Suppressor macrophage treated with lipopolysaccharide for 1 hour (primary cell): ENCODE measurements at places on chromosomes 3 and 15.

DNA sequence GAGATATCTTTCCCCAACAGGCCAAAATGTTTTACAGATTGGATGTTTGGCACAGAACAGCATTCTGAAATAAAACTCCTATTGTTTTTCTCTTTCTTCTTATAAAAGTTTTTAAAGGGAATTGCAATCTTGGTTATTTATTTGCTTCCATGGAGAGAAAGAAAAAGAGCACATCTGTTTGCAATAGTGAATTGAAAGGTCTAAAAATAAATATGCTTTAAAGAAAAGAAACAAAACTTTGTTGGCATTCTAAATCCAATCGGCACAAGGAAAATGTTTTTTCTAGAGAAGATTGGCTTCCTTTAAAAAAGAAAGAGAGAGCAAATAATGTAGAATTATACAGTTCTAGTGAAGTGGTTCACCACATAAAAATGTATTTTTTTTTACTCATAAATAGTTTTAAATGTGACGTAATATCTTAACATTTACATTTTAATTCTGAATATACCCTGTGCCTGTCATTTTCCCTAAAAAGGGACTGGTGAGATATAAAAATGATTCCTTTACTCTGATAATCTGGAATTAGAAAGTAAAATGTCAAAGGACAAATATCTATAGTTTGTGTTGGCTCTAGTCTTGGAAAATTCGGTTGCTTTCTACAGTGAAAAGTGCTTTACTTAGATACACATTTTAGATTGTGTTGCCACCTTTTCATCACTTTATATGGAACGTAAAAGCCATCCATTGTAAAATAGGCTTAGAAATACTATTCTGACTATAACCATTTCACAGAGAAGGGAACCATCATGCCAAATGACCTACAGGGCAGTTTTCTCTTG is 257.4 kb upstream of the CBLB start:
- no peak for DNase-seq

DNA sequence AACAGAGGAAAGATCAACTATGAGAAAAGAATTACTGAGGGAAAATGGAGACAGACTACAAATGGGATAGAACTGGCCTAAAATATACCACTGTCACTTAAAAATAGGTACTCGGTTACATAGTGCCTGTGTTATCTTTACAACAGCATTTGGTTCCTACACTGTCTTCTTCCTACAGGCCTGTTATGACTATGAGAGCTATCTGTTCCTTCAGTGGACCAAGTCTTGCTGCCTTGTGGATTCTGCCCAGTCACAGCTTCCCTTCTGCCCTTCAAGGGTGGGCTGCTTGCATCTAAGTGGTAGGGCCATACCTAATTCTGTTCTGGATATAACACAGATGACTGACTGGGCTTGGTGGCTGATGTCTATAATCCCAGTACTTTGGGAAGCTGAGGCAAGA is 13.8 kb upstream of the ARHGEF3 start:
- DNase-seq, result no peak

DNA sequence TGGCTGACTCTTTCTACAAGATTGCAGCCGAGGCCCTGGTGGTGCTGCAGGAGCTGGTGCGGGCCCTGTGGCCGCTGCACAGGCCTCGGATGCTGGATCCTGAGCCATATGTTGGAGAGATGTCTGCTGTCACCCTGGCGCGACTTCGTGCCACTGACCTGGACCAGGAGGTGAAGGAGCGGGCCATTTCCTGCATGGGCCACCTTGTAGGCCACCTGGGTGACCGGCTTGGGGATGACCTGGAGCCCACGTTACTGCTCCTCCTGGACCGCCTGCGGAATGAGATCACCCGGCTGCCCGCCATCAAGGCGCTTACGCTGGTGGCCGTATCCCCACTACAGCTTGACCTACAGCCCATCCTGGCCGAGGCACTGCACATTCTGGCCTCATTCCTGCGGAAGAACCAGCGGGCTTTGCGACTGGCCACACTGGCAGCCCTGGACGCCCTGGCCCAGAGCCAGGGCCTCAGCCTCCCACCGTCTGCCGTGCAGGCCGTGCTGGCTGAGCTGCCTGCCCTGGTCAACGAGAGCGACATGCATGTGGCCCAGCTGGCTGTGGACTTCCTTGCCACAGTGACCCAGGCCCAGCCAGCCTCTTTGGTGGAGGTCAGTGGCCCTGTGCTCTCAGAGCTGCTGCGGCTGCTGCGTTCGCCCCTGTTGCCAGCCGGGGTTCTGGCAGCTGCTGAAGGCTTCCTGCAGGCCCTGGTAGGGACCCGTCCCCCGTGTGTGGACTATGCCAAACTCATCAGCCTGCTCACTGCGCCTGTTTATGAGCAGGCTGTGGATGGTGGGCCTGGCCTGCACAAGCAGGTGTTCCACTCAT is 20.3 kb downstream of the CAND2 start:
- DNase-seq, result no peak

- no peak for DNase-seq
These were observed 40.4 kb upstream of the IGF2BP2 start for GRCh38 chr3:185865247-185865646.

GRCh38 chr3:14787630-14788029 is 31.1 kb upstream of the FGD5 start:
- no peak for DNase-seq

GRCh38 chr3:77835921-77836320 is 796.0 kb downstream of the ROBO2 start:
- DNase-seq, result no peak
